ENCODE measurements at places on chromosomes 4 and X.
A peak's percentile ranks its signal among the peaks of the same experiment; 100 is the strongest.

DNA sequence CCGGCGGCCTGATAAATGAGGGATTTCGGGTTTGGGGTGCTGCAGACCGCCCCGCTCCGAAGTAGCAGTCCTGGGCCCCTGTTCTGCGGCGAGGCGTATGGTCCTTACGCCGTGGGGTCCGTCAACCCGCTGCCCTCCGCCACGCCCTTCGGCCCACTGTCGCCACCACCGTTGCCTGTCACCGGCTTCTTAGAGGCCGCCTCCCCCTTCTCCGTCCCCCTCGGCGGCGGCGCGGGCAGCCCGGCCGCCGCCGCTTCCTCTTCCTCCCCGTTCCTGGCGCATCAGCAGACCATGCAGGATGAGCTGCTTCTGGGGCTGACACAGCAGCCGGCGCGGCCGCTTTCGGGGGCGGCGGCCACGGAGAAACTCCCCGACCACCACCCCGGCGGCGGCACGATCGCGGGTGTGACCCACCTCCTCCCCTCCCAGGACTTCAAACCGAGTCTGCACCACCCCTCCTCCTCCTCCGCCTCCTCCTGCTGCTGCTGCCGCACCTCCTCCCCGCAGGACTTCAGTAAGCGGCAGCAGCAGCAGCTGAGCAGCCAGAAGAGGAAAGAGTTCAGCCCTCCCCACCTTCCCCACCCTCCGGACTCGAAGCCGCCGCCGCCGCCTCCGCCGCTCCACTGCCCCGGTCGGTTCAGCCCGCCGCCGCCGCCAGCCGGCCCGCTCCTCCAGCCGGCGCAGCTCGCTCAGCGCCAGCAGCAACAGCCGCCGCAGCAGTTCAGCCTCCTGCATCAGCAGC lies 549 bp downstream of the CPEB2 start:
- DNase-seq = peak; percentile 71

GRCh38 chrX:138648568-138648967 lies 62.9 kb downstream of the FGF13 start:
- no peak for DNase-seq

- no peak for DNase-seq
Observed at GRCh38 chr4:139605516-139605915, 49.5 kb upstream of the SETD7 start.

- DNase-seq = no peak
Observed at GRCh38 chr4:108890484-108890881, 127.6 kb upstream of the ETNPPL start.

DNA sequence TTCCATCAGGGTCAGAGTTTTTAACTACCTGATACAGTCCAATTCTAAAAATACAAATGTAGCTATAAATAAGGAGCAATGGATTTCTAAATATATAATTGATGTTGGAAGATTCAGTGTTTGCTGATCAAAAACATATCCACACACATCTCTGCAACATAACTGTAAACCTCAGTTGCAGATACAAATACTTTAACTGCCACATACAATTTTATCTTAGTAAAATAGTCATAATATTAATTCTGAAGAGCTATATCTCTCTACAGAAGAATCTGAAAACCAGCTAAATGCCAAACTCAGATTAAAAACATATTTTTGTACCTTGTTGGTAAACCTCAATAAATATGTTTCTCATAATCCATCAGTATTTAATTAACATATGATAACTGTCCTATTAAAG lies 674.3 kb upstream of the INTU start:
- DNase-seq = no peak

- DNase-seq = peak; percentile 55
Observed at GRCh38 chr4:7854697-7855370, 84.8 kb downstream of the AFAP1 start.

DNA sequence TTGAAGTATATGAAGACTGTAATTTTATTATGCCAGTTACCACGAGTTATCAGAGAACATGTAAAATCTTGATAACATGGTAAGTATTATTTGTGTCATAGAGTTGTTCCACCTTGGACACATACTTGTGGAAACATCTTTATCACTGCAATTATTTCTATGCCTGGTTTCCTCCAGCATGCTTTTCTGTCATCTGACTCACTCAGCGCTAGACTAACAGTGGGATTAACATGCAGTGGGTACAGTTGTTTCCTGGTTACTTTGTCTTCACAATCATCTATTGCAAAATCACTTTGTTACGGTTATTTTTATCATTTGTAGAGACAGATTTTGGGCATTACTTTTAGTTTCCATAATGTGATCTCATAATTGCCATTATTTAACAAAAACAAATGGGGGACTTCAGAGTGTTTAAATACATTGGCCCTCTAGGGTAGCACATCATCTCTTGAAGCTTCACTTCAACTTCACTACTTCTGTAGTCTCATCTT lies at the start of gene STATH:
TSS of gene STATH (plus strand) at position 441 of the 491 bp plus-strand sequence. CDS start 2,472 bp downstream, outside the sequence.
- DNase-seq = no peak

DNA sequence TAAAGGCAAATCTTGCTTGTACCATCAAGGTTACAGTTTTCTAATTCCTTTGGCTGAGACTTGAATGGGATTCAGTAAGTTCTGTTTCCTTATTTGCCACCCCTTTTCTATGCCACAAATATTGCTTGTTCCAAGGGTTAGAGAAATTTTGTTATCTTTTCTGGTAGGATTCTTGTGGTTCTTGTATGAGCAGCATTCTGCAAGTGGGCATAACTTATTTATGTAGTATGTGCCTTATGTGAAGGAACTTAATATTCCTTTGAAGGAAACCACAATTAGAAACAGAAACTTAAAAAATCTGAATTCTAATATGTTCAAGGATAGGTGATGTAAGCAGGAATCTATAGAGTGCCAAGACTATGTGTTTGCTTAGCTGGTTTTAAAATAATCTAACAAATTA lies 53.1 kb upstream of the TSPAN5 start:
- DNase-seq = no peak

DNA sequence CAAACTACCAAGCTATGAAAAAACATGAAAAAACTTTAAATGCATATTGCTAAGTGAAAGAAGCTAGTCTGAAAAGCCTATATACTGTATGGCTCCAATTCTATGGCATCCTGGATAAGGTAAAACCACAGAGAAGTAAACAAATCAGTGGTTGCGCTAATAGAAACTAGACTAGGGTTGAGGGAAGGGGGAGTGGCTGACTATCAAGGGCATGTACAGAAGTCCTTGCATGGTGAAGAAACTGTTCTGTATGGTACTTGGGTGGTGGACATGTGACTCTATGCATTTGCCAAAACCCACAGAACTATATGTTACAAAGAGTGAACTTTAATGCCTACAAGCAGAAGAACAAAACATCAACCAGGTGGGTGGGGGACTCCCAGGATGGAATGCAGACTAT lies 96.8 kb downstream of the MTMR1 start:
- DNase-seq = no peak

DNA sequence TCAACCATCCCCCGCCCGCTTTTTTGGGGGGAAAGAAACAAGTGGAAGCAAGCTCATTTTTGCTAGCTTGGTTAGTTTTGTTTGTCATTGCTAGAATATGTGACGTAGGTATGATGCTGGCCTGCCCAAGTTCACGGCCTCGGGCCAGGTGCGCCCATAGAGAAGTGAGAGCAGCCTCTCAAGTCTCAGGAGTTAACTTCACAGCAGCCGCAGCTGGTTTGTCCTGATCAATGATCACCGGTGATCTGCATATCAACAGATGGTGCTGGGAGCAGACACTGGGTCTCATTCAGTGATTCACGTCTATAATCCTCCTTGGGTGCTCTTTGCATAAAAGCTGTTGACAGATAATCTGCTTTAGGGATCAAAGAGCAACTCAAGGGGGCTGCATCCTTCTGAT lies 50.1 kb downstream of the ENPP6 start:
- no peak for DNase-seq

GRCh38 chrX:26032111-26032912 lies 105.8 kb upstream of the MAGEB18 start:
- DNase-seq = no peak

GRCh38 chr4:111074523-111075114 lies 451.7 kb upstream of the PITX2 start:
- no peak for DNase-seq

DNA sequence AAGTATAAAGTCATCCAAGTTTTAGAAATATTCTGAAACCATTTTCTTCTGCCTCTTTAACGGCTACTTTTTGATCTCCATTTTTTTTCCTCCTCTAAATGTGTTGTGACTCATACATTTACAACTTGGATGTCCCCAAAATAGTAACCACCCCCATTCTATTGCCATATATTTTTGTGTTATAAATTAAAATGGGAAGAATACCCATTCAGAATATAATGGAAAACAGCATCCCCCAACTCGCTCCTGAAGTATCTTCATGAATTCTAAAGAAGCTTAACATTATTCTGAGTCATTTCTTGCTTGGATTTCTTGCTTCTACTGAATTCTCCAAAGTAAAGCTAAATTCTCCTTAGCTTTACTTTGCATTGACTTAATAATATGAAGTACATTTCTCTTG lies 92.0 kb upstream of the PTPN13 start:
- DNase-seq = no peak

DNA sequence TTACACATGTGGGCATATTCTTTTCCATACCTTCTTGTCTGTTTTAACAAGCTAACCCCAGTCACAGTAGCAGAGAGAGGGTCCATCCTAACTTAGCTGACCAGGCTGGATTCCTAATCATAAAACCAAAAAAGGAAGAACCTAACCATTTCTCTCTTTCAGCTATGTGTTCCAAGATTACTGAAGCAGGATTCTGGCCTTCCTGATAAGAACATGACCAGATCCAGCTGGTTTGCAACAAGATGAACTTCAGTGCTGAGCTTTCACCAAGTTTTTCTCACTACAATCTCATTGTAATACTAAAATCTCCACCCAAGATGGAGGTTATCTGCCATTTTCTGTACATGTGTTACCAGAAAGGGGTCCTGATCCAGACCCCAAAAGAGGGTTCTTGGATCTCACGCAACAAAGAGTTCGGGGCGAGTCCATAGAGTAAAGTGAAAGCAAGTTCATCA lies 20.4 kb upstream of the UBA6 start:
- DNase-seq = no peak

GRCh38 chr4:98919996-98920395 lies 8.9 kb downstream of the EIF4E start:
- DNase-seq = no peak
